ENCODE measurements at places on chromosomes 3 and 15. TPM values are rescaled to one million over a fixed set of nuclear protein-coding genes. Genes with fewer than 3 reads are reported as not detected.

- DNase-seq, result no peak
Measured at GRCh38 chr3:84836961-84837360, 121.8 kb upstream of the CADM2 start.

GRCh38 chr15:86127547-86127946, 47.9 kb downstream of the AGBL1 start:
- no peak for DNase-seq

GRCh38 chr3:50594253-50594785, 17.3 kb downstream of the CISH start:
- DNase-seq, result no peak

DNA sequence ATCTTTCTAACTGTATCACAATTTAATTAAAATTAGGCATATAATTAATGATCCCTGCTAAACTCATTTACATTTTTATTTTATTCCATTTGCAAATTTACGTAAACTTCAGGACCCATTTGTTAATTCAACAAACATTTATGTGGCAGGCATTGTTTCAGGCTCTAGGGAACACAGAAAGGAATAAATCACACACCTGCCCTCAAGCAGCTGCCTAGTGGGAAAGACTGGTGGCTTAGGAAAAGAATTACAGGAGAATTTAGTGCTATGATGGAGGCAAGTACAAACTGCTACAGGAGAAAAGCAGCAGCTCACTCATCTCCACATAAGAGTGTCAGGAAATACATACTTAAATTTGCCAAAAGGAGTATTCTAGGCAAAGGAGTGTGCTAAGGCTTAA, 11.2 kb downstream of the CBLB start:
- no peak for DNase-seq

- DNase-seq, result peak; percentile 51
Measured at GRCh38 chr15:99057697-99058420, 47.0 kb upstream of the SYNM start.

DNA sequence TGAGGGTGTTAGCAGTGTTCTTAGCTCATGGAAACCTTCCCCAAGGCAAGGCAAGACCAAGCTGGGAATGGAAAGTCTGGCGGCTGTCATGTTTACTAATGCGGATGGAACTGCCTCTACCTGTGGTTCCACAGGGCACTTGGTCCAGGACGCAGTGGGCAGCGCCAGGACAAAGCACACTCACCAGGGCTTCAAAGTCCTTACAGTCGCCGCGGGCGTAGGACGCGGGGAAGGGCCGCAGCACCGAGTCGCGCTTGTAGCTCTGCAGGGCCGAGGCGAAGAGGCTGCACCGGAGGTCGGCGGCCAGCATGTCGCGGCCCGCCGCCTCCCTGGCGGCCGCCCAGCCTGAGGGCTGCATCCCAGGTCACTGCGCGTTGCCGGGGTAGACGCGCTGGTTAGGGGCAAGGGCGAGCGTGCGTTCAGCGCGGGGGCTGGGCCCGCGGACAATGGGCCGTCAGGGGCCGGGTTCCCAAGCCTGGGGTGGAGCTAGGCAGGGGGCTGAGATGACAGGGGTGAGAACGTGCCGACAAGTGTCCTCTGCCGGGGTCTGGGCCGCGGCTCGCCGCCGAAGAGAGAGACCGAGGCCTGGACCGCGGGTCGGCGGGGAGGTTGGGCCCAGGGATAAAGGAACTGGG, 497 bp downstream of the PARP16 start:
- peak; percentile 68 for DNase-seq

The AMIGO3 gene
- total RNA-seq, result not detected

DNA sequence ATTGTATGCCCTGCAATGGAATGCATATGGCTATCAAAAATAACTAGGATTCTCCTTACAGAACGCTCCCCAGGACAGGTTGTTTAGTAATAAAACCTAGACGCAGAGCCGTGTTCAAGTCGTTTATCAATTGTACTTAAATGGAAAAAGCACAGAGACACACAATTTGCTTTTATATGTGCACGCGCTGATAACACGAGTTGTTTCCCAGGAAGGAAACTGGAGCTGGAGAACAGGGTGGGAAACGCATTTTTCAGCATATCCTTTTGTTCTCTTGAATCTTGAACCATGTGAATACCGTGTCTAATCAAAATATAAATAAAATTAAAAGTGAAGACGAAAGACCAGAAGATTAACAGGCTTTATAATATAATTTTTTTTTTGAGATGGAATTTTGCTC, 3.6 kb upstream of the ANPEP start:
- no peak for DNase-seq

The SLC28A2 gene
- total RNA-seq, result not detected

GRCh38 chr3:196198771-196199753, 12.1 kb downstream of the ZDHHC19 start:
- peak; percentile 8 for DNase-seq

DNA sequence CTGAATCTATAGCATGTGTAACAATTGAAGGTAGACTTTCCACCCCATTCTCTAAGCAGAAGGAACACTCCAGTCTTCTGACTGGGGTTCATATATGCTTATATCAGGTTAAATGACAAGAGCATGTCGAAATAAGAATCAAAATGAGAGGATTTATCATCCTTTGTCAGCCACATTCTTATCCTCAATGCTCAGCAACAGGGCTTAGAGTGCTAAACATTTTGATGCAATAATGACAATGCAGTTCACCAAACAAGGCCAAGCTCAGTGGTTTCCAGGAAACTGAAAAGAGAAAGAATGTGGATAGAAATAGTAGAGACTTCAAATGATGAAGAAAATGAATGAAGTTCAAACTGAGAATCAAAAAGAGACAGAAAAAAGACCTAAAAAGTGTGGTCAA, 78.0 kb downstream of the FSIP1 start:
- no peak for DNase-seq

- no peak for DNase-seq
Measured at GRCh38 chr3:124147429-124147828, 155.5 kb upstream of the ROPN1 start.

GRCh38 chr3:47424434-47425382, 43.9 kb downstream of the PTPN23 start:
- no peak for DNase-seq

- no peak for DNase-seq
Measured at GRCh38 chr3:106117490-106117858, 248.7 kb upstream of the CBLB start.
